ENCODE measurements at places on chromosomes 2 and 18.

DNA sequence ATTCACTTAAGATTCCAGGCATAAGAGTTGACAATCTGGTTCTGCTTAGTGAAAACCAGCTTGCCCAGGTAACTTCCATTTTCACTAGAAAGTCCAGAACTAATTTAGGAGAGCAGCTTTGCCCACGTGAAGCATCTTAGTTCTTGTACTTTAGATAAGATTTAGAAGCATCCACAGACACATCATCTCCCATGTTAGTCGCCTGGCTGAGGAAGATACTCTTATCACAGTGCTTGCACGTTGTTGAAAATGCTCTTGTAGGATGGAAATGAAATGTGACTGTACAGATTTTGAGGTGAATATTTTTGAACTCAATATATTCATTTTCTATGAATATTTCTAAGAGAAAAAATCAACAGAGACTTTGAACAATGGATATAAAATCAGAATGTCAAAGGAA is 159.7 kb downstream of the SOCS6 start:
- DNase-seq, result no peak

DNA sequence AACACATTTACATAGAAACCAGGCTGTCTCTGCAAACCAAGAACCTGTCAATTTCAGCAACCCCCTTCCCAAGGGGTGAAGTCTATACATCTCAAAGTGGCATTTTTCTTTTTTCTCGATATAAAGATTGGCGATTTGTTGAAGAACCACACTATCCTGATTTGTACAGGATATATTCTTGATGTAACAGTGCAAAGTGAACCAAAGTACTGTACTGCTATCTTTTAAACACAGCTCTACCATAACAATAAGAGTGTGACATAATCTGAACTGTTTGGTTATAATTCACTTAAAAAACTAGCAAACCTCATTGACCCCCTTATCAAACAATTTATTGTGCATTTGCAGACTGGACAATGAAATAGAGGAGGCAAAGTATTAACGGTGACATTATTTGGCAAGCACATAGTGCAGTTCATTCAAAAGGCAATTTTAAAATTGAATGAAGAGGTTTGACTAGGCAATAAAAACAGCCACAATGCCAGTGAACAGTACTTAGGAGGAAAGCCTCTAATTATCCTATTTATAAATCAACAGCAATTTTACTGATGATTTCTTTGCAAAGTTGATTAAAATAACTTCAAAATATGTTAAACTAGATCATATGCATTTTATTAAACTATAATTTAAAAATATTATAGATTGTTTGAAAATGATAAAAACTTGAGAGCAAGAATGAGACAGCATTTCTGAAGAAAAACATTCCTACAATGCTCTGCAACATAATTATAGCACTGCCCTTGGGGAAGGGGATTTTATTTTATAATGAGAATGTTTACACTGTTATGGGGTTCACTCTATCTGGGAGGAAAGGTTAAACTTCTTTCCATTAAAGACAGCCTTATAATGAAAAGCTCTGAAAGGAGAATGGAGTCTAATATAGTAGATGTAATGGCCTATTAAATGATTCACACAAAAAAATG is 440.9 kb downstream of the ZEB2 start:
- no peak for DNase-seq

DNA sequence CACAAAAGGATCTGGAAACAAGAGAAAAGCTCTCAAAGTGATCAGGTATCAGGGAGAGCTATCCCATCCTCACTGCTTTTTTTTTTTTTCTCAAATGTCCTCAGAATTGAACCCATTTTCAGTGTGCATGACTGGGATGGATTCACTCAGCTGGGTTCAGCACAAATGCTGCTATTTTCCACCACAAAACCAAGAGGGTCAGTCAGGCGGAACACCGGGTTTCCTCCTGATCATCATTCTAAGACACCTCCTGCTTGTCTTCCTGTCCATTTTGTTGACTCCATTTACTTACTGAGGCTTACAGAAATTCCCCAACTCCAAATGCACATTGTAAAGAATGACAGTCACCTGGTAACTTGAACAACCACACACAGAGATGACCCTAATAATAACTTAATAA is 39.9 kb downstream of the CYRIA start:
- no peak for DNase-seq

GRCh38 chr2:226184940-226185615 is 614.5 kb downstream of the IRS1 start:
- no peak for DNase-seq

- DNase-seq, result no peak
These were observed 250.9 kb downstream of the OTX1 start for GRCh38 chr2:63301481-63301880.

- no peak for DNase-seq
These were observed 80.2 kb downstream of the CDK15 start for GRCh38 chr2:201886504-201886903.

- DNase-seq, result no peak
These were observed 40.9 kb upstream of the SMAD7 start for GRCh38 chr18:48991676-48992075.

DNA sequence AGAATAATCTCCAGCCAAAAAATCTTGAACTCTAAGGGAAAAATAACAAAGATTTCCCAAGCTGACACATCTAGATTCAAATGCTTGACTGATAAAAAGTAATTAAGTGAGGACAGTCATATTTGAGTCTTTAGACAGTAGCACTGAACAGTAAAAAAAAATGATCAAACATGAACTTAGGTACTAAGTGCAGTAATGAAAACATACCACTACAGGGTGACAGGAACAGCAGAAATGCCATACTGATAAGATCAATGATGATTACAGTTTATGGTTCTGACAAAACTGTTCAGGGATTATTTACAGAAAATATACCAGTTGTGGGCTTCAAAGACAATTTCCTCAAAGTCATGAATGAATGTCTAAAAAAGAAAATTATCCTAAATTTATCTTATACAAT is 80.3 kb downstream of the OSBPL1A start:
- DNase-seq, result no peak

- no peak for DNase-seq
These were observed 116.1 kb upstream of the GLI2 start for GRCh38 chr2:120619579-120619978.

DNA sequence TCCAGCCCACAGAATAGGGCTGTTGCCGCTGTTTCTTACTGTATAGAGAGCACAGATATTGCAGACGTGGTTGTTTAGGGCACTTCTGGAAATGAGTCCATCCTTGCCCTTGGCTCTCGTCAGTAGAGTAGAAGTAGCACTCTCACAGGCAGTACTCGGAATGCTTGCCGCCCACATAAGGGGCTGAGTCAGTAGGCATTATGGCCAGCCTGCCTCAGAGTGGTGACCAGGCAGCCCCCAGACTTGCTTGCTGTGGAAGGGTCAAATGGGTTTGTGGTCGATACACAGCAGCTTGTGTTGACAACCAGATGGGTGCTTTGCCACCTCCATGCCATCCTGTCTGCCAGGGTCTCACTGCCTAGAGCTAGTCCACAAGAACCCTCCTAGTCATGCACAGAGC is 38.7 kb downstream of the PLEKHB2 start:
- DNase-seq, result no peak

GRCh38 chr18:80096032-80096565 is 13.0 kb upstream of the ADNP2 start:
- no peak for DNase-seq

GRCh38 chr2:106053116-106053515 is 141.0 kb downstream of the UXS1 start:
- no peak for DNase-seq

- no peak for DNase-seq
These were observed 43.8 kb downstream of the CYBRD1 start for GRCh38 chr2:171566057-171566456.

DNA sequence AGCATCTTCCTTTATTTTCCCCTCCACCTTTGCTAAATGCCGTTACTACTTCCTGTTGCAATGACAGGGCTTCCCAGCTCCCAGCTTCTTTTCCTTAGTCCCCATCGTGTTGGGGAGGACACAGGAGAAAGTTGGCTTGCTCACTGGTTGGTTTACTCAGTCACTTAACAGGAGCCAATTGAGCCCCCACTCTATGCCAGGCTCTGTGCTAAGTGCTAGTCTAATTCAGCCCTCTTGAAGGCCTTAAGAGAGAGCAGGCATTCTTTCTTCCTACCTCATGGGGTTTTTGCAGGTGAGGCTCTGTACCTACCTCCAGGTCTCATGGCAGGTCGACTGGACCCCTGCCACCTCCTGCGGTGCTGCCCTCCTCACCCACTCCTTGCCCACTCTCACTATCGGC is 20.1 kb downstream of the TANC1 start:
- no peak for DNase-seq

- no peak for DNase-seq
These were observed 558.5 kb downstream of the CPS1 start for GRCh38 chr2:211114826-211115455.

DNA sequence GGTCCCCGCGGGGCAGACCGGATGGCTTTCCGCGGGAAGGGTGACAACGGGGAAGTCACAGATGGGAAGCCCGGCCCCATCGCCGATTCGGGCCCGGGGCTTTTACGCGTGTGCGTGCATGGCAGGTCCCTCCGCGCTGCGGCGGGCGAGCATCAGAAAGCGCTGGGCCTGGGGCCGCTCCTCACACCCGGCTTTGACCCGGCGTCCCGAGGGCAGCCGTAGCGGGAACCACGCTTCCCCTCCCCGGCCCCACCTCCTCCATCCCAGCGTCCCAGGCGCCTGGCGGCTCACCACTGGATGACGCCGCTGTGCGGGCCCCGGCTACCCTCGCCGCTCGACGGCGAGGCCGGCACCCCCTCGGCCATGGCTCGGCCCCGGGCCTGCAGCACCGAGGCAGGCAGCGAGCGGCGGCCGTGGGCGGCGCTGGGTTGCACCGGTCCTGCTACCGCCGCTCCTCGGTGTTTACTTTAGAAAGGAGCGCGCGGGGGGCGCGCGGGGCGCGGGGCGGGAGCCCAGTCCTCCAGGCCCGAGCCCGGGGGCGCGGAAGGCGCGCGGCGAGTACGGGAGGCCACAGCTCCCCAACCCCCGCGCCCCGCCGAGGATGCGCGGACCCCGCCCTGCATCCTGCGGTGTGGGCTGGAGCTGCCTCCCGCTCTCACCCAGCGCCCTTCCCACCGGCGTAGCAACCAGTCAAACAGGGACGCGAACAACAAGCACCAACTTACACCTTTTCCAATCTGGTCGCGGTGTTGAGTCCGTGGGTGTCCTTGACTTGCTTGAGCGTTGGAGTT is 806 bp downstream of the RFX8 start:
- DNase-seq, result peak; percentile 17

DNA sequence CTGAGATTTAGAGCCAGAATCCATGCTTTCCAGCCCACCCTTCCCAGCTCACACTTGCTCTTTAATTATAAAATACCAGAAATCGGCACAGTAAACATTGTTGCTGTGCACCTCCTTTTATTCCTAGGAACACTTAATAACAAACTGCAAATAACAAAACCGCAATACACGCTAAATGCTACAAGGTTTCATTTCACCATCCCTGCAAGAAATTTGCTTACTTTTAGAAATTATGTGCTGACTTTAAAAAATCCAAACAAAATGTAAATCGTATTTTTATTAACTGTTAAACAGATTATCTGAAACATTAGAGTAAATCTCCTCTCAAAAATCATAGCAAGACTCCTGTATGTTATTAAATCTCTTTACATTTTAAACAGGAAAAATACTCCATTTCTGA is 79.3 kb downstream of the TCF4 start:
- DNase-seq, result no peak

DNA sequence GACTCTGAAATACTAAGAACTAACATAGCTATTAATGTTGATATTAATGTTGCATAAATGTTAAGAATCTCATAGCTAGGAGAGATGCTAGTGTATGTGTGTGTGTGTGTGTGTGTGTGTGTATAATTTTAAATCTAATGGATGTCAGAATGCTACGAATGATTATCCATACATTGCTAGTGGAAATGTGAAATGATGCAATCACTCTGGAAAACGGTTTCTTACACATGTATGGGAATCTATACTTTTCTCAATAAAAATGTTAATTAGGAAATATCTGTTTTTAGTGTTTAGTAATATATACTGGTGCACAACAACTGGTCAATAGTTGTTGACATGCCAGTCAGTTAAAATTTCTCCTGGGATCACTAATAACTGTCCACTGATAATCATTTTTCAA is 908.8 kb upstream of the POU3F3 start:
- no peak for DNase-seq

DNA sequence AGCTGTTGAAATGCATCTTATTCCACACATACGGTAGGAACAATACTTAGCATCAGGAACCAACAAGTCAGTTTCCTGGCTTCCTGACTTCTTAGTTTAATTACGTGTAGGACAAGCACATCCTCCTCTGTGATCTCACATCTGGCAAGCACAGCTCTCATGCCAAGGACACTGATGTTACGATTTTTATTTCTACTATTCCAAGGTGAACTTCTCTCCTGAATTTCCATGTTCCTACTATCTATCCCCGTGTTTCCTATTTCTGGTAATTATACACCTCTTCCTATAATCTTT is 374.0 kb downstream of the NCKAP5 start:
- no peak for DNase-seq

Data from T-helper 17 cell (primary cell).